ENCODE measurements at places on chromosomes 12 and 14.
A peak's percentile ranks its signal among the peaks of the same experiment; 100 is the strongest.

DNA sequence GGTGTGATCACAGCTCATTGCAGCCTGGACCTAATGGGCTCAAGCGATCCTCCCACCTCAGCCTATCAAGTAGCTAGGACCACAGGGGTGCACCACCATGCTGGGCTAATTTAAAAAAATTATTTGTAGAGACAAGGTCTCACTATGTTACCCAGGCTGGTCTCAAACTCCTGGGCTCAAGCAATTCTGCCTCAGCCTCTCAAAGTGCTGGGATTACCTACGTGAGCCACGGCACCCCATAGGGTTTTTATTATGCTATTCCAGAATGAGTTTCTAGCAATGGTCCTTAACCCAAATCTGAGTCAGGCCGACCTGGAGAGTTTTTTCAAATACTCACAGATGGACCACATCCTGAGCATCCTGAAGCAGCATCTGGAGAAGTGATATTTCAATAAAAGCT is 159.8 kb downstream of the CPNE8 start:
- DNase-seq: no peak

GRCh38 chr12:108689314-108690190 is 41.8 kb downstream of the CORO1C start:
- DNase-seq: peak; percentile 82

DNA sequence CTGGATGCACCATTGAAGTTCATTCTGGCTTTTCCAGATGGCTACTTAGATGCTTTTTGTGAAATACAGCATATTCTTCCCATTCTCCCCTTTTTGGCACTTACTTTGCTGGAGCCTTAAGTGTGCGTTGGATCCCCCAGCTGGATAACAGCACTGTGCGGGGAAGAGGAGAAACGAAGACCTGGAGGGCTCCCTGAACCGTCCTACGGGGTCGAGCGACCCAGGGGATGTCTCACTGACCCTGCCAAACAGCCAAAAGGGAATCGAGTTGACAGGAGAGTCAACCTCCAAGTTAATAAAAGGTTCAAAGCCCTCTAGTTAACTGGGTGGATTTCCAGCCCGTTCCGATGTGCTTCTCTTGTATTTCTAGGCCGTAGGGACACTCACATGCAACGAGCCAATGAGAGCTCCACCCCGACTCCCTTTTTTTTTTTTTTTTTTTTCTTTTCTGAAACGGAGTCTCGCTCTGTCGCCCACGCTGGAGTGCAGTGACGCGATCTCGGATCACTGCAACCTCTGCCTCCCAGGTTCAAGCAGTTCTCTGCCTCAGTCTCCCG is 1.0 kb upstream of the CAMKK2 start:
- no peak for DNase-seq

GRCh38 chr12:165862-166368 is 48.0 kb downstream of the SLC6A12 start:
- DNase-seq: no peak

DNA sequence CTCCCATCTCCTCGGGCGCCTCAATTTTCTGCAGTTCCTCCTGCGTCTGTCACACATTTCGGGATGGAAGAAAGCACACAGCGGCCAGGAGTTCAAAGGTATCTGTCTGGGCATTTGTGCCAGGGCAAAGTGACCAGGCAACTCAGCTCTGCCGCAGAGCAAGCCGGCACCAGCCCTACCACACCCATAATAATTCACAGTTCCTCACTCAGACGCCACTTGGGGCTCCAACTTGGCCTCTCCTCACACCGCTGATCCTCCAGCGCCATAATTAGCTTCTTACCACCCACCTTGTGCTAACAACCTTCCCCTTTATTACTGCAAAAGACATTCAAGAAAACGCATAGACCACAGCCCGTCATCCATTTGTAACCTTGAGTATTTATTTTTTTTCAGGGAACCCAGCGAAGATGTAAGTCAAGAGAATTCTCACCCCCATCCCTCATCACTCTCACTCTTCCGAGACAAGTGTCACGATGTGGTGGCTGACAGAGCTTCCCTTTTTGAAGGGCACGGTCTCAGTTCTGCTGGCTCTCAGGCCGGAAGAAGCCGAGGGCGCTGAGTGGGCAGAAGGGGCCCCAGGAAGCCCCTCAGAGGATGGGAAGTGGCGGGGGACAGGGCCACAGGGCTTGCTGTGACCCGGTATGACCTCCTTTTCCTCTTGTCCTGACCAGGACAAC is 25.2 kb upstream of the NCOR2 start:
- no peak for DNase-seq

GRCh38 chr12:45473636-45474035 is 255.9 kb upstream of the ARID2 start:
- no peak for DNase-seq

- DNase-seq: no peak
These were observed 196.3 kb downstream of the PAX9 start for GRCh38 chr14:36857842-36858445.

- DNase-seq: no peak
These were observed 61.0 kb upstream of the PELI2 start for GRCh38 chr14:56057071-56057741.

- no peak for DNase-seq
These were observed 54.4 kb downstream of the ANAPC7 start for GRCh38 chr12:110349096-110349495.

DNA sequence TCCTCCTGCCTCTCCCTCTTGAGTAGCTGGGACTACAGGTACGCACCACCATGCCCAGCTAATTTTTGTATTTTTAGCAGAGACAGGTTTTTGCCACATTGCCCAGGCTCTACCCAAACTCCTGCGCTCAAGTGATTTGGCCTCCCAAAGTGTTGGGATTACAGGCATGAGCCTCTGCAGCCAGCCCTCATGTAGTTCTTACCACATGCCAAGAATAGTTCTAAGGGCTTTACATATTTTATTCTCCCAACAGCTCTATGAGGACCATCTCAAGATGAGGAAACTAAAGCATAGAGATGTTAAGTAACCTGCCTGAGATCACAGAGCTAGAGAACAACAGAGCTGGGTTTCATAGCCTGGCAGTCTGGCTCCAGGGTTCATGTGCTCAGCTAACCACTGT is 37.9 kb upstream of the ALDH2 start:
- no peak for DNase-seq

DNA sequence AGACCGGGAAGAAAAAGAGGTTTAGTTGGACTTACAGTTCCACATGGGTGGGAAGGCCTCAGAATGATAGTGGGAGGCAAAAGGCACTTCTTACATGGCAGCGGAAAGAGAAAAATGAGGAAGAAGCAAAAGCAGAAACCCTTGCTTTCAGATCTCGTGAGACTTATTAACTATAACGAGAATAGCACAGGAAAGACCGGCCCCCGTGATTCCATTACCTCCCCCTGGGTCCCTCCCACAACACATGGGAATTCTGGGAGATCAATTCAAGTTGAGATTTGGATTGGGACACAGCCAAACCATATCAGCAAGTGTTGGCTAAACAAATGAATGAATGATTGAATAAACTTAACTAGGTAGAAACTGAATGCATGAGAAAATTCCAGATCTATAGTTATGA is 85.3 kb upstream of the PARP11 start:
- DNase-seq: no peak

- no peak for DNase-seq
These were observed 151.5 kb downstream of the DERA start for GRCh38 chr12:16062611-16063010.
